ENCODE measurements at places on chromosomes 2 and 18.

DNA sequence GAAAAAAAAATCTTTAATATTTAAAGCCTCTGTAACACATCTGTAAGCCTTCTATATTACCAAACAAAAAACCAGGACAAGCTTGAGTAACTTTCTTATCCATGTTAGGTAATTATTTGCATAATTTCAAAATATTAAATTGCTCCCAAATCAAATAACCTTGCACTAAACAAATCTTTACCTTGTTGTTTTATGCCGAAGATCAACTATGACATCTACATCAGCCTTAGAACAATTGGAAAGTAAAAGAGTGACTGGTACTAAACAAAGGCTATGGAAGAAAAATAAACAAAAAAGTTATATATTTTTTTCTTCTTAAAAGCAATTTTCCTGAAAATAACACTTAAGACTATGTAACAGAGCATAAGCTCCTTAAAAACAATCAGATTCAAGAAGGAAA lies 71.2 kb upstream of the SLC25A52 start:
- DNase-seq: no peak

DNA sequence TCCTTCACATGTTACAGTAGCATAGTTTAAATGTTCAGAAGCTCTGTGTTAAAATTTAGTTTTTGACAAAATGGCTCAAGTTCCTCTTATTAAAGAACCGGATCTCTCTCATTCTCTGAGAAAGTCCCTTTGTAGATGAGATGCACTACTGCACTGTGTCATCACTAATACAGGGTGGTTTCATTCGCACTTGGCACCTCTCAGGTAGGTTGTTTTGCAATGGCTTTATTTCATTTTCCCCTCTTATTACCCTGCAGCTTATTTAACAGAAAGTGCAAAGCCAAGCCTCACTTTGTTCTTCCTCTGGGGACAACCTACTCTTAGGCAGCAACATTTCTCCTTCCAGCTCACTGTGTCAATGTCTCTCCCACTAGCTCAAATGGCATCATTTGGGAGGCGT lies 185.1 kb downstream of the DLGAP1 start:
- DNase-seq: no peak

GRCh38 chr2:159922563-159922962 lies 124.6 kb upstream of the CD302 start:
- no peak for DNase-seq

DNA sequence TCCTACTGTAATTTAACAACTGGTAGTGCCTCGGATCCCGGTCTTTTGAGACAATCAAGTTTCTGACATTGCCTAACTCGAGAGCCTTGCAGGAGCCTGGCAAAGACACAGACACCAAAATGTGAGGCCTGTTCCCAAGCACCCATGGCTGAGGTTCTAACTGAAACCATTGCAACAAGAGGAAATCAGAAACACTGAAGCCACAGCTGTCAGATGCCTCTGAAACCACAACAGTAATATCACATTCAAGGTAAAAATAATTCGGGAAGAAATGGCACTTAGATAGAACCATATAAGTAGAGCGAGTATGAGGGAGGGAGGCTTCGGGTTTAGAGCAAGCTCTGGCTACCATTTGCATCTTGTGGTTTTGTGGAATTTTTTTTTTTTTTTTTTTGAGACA lies 285.9 kb downstream of the FBXO15 start:
- no peak for DNase-seq

GRCh38 chr2:165401285-165401852 lies 68.1 kb upstream of the CSRNP3 start:
- DNase-seq: no peak

GRCh38 chr2:241109210-241110088 lies 7.4 kb upstream of the MTERF4 start:
- DNase-seq: no peak

GRCh38 chr18:56945171-56946083 lies 201.5 kb upstream of the BOD1L2 start:
- DNase-seq: no peak

DNA sequence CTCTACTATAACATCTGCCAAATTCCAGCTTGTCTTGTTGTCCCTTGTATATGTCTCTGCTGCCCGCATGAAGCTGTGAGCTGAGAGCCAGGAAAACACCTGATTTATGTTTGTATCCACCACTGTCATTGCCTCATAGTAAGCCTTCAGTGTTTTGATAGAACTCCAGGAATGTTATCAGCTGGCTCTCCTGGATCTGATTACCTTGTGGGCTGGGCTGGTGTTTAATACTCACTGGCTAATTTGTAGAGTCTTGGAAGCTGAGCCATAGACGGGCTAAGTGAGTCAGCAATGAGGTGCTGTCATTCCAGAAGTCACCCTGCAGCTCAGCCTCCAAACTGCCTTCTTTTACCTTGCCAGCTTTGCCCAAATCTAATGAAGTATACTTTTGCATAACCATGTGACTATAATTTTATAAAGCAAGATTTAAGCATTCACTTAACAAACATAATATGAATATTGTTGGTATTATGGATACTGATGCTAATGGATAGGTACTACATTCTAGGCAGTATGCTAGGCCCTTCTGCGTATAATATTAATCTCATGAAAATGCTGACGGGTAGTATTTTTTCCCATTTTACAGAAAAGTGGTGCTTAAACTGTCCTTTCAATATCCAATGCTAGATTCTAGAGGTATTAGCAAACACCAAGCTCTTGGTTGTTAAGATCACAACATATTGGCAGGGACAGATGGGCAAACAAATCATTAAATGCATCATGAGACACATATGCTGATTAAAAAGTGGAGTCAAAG lies 62.7 kb upstream of the GATA6 start:
- no peak for DNase-seq

- DNase-seq: no peak
Observed at GRCh38 chr2:77087987-77088414, 434.2 kb downstream of the LRRTM4 start.

DNA sequence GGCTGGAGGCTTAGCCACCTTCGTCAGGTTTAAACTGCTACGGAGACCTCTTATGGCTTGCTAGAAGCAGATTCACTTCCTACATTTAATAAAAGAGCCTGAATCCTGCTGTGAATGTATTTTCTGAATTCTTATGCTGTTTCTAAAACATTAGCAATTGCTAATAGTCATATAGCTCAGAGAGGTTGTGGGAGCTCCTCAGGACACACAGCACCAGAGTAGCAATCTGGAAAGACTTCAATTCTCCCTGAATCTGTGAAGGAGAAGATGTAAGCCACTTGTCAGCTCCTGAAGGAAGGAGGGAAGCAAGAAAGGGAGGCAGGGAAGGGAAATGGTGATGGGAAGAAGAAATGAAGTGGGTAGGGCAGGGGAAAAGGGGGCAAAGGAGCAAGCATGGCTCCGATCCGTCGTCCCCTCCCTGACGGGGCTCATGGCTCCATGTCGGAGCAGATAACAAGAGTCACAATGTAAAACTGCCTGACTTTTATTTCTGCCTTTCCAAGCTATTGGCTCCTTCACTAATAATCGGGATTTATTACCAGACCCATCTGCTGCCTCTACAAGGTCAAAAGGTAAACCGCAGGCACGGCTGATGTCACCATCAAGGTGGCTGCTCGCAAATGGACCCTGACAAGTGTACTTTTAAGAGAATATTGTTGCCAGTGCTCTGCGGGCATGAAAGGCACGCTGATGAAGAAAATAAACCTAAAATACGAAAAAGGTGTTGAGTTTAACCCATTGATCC lies 656.0 kb upstream of the SALL3 start:
- no peak for DNase-seq

DNA sequence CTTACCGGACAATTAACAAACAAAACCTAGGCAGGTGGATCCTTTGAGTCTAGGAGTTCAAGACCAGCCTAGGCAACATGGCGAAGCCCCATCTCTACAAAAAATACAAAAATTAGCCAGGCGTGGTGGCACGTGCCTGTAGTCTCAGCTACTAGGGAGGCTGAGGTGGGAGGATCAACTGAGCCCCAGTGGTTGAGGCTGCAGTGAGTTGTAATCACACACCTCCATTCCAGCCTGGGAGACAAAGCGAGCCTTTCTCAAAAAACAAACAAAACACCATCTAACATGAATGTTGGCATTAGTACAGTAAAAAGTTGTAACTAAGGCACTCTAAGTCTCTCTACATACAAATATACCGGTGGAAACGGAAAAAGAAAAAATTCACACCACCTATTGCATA lies 5.3 kb downstream of the SP3 start:
- DNase-seq: no peak

DNA sequence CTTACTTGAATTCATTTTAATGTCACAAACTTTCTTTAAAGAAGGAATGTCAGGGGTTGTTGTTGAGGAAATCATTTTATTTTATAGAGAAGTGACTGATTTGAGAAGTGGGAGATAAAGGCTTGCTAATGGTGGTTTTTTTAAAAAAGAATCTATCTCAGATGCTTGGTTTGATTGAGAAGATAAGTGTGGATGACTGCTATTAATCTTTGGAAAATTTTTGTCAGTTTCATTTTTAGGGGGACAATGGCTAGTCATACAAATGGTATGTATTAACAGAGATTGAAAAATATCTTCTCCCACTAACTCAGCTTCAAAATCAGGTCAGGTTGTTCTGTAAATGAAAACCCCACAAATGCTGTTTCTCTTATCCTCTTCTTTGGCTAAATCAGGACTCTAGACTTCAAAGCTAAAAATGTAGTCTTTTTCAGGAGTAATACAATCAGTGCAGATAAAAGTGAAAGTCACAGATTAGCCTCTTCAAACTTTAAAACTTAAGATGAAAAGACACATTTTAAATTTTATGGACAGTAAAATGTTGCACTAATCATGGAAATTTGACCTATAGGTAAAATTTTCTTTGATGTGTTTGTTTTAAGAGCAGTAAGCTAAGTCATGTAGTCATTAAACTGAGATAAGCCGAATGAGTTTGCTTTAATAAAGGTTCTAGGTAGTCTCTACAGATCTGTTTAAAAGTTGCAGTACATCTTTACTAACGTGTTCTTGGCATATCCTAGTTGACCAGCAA lies 674.2 kb upstream of the VRK2 start:
- no peak for DNase-seq

DNA sequence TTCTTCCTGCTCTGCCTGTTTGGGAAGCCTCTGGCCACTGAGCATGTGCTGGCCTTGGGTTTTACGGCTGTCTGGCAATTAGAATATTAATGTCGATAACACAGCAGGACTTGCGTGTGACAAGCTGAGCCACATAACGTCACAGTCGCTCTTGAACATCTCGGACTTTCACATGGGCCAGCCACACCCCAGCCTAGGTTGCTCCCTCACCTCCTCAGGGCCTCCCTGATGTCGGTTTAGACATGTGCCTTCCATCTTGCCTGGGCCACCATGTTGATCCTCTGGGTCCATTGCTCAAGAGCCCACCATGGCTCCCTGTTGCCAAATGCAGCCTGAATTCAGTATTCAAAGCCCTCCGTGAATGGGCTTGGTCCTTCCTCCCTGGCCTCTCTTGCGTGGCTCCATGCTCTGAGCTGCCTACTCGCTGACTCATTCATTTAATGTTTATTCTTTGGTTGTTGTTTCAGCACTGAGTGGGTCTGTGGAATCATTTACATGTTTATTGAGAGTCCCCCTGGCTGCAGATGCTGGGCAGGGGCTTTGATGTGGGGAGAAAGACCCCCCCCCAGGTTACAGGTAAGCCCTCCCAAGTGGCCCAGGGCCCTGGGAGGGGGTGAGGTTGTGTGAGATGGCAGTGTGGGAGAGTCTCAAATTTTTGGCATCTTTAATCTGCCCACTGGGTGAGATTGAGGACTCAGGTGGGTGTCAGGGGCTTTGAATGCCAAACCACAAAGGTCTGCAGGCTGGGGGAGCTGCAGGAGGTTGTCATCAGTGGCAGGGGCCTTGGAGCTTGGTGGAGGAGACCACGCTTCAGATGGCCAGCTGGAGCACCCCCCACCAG lies 62.0 kb downstream of the ODC1 start:
- no peak for DNase-seq

DNA sequence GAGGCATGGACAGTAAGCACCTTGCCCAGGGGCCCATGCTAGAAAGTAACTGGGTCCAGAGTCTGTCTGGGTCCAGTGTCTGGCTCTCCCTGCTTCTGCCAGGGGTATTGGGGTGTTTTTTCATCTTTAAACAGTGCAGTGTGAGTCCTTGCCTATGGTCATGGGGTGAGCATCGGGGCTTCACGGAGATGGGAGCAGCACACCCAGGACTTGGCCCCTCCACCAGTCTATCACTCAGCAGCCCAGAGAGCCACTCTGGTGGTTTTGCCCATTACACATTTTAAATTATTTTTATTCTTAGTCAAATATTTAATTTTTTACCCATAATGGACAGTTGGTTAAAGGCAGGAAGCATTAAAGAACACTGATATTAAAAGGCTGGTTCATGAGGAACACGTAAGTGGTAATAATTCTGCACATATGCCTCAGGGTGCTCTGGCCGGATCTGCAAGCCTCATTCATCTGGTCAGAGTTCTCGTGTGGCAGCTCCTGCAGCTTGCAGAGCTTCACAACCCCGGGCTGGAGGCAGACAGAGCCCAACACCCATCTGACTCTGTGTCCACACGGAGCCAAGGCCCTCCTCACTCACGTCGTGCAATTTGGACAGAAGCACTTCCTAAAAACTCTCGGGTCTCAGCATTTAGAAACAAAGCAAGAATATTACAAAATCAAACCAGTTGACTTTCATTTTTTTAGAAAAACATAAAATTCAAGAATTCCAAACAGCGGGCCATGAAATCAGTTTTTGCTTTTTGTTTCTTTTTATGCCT lies 204.1 kb downstream of the CTIF start:
- no peak for DNase-seq

All from stimulated activated CD4-positive, alpha-beta T cell treated with anti-CD3 and anti-CD28 coated beads, Interleukin-15, amount 100 ng/mL, for 1 hour (primary cell).